ENCODE measurements at places on chromosomes 6 and 20.

DNA sequence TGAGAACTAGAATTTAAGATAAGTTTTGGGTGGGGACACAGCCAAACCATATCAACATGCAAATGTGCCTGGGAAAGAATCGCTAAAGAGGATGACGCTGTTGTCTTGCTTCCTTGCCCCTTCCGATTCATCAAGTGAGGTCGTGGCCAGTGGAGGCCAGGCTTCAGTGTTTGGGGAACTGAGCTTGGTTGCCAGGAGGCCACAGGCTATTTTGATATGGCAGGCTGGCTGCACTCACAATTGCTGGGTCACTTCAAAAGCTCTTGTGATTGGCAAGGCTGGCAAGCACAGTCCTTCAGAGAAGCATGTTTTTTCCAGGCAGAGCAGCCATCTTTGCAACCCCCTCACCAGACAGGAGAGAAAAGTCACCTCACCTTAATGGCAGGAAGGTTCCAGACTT lies 45.8 kb downstream of the SAMD5 start:
- no peak for DNase-seq

DNA sequence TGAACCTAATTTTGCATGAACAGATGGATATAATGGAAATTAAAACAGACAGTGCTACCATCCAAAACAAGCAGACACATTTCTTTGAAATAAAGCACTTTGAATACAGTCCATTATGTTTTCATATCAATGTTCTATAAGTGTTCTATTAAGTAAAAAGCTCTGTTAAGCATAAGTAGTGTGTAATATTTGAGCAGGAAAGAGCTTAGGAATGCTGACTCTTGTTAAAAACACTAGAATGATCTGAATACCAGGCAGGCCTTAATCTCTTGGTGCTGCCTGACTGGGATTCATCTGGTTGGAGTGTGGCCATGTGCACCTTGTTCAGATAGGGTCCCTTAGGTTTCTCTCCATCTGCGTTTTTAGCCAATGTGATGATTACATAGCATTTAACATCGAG lies 130.9 kb downstream of the KIF6 start:
- no peak for DNase-seq

DNA sequence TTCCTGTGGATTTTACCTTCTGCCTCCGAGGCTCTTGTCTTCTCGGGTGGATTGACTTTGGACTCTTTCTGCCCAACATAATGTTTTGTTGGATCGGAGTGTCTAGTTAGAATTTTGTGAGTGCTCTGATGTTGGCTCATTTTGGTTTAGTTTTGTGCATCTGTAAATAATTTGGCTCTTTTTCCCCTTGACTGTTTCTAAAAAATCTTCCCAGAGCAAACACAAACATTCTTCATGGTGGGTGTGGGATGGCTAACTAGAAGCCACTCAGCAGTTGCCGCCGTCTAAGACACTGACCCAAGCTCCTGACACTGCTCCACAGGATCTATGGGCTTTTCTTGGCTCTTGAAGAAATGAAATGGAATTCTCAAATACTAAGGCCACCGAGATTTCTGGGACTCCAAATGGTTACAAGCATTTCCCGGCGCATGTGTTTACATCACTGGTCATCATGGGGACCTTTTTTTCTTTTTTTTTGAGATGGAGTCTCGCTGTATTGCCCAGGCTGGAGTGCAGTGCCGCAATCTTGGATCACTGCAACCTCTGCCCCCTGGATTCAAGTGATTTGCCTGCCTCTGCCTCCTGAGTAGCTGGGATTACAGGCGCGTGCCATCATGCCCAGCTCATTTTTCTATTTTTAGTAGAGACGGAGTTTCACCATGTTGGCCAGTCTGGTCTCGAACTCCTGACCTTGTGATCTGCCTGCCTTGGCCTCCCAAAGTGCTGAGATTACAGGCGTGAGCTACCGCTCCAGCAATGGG lies 92.0 kb upstream of the FRMD1 start:
- DNase-seq: no peak

- peak; percentile 94 for DNase-seq
Observed at GRCh38 chr6:16723826-16724225, 37.4 kb downstream of the ATXN1 start.

GRCh38 chr6:2522521-2522920 lies 228.2 kb downstream of the MYLK4 start:
- DNase-seq: no peak

DNA sequence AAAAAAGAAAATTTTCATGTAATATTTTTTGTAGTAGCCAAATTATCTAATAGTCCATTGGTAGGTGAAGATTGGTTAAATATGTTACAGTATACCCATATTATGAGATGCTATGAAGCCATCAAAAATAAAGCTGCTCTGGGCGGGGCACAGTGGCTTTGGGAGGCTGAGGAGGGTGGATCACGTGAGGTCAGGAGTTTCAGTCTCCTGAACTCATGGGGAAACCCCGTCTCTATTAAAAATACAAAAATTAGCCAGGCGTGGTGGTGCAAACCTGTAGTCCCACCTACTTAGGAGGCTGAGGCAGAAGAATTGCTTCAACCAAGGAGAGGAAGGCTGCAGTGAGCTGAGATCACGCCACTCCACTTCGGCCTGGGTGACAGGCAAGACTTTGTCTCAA lies 360.5 kb downstream of the KIF16B start:
- no peak for DNase-seq

DNA sequence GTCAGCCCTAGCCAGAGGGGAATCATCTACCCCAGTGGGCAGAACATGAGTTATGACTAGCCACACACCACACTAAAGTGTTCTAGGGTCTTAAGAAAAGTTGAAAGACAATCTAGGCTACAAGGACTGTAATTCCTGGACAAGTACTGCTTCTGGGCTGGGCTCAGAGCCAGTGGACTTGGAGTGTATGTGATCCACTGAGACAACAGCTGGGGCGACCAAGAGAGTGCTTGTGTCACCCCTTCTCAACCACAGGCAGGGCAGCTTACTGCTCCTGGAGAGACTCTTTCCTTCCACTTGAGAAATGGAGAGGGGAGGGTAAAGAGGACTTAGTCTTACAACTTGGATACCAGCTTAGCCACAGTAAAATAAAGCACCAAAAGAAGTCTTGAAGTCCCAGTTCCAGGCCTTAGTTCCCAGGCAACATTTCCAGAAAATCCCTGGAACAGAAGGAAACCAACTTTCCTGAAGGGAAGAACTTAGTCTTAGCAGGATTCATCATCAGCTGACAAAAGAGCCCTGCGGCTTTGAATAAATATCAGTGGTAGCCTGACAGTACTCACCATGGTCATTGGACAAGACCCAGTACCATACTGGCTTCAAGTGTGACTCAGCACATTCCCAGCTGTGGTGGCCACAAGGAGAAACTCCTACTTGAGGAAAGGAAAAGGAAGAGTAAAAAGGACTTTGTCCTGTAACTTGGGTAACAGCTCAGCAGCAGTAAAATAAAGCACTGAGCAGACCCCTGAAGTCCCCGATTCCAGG lies 355.1 kb upstream of the ADGRB3 start:
- DNase-seq: peak; percentile 1

DNA sequence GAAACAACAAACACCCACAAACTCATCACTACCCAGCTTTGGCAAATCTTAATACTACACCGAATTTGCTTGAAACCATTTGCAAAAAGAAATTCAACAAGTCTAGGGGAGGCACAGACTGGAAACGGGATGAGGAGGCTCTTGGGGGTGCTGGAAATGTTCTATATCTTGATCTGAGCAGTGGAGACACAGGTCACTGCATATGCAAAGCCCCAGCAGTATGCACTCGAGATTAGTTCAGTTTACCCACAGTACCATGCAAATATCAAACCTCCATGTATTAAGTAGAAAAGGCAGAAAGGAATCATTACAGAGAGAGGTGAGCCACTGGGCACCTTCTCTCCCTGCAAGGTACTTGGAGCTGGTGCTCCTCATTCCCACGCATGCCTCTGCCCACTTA lies 75.9 kb downstream of the PREX1 start:
- DNase-seq: no peak

- DNase-seq: no peak
Observed at GRCh38 chr6:25456249-25457040, 177.3 kb downstream of the CARMIL1 start.

- peak; percentile 22 for DNase-seq
Observed at GRCh38 chr6:168035098-168035660, 37.7 kb downstream of the KIF25 start.

GRCh38 chr6:24927985-24928745 lies 7.6 kb downstream of the RIPOR2 start:
- no peak for DNase-seq

GRCh38 chr6:100473182-100473581 lies 8.5 kb upstream of the SIM1 start:
- DNase-seq: no peak

DNA sequence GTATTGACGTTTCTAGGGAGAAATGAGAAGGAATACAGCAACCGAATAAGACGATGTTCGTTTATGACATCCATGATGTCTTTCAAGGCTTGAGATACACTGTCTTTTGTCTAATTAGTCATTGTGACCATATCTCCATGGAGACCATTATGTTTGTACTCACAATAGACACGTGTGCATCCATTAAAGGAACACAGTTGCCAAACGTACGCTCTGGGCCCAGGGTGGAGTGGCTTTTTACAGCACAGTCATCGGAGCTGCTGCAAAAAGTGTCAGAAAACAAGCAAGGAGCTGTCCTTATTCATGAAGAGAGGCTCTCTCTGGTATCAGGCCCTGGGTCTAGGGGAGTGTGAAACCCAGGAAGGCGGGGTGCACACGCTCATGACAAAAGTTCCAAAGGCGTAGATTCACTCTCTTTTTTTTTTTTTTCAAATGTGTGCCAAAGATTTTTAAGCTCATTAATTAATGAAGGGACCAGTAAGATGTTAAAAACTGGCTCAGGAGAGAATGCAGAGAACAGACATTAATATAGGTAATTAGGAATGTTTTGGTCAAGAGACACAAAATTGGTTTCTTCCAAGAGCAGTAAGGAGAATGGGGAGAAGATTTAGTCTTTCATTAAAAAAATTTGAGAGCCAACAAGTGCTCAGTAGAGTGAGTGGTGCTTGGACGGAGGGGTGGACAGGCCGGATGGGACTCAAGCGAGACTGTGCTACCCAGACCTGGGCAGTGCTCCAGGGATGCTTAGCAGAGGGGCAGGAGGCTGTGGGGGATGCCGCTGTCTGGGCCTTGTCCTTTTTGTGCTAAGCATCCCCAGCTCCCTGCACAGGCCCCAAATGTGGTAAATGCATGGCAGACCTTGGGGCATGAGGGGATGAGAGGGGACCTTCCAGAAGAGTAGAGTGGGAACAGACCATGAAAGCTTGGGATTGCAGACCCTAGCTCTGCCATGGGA lies 34.9 kb upstream of the GTSF1L start:
- no peak for DNase-seq

DNA sequence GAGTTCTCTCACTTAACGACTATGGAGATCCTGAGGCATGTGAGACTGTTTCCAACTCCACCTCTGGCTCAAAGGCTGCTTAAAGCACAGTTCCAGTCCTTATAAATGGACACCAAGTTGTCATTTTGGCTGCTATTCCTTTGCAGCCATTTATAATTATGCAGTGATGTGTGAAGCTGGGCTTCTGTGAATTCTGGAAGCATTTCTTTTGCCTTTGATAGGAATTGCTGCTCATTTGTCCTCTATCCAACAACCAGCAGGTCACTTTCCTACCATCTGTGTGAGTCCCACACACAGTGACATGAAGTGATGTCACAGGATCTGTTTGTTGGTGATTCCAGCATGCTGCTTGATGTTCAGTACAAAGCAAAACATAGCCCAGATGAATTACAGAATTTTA lies 28.5 kb upstream of the EFHC1 start:
- no peak for DNase-seq

DNA sequence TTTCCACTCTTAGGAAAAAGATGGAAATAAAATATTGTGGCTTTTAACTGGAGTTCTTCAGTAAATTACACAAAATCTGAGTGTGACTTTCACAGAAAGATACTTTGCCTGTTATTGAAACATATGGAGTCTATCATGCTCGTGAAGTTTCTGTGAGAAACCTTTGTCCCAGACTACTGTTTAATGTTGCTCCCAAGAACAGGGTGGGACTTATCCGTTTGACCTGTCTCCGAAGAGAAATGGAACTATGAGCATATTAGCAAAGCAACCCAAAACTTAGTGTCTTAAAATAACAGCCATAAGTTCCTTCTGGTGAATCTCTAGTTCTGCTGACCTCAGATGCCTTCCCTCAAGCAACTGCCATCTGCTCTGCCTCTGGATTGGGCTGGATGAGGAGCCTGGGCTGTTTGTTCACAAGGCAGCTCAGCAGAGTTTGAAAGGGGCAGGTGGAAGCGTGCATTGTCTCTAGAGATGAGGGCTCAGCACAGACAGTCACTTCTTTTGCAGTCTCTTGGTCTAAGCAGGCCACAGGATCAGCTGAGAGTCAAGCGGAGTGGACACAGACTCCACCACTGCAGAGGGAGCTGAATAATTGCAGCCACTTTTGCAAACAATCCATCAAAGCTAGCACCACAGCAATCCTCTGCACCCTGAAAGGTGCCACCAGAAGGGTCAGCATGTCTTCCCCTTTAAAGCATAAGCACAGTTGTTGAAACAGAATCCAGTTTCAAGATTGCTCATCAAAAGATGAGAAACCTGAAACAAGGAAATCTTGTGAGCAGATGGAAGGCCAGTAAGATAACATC lies 52.8 kb downstream of the MYB start:
- no peak for DNase-seq

GRCh38 chr20:38975539-38976120 lies 13.5 kb downstream of the DHX35 start:
- DNase-seq: no peak

DNA sequence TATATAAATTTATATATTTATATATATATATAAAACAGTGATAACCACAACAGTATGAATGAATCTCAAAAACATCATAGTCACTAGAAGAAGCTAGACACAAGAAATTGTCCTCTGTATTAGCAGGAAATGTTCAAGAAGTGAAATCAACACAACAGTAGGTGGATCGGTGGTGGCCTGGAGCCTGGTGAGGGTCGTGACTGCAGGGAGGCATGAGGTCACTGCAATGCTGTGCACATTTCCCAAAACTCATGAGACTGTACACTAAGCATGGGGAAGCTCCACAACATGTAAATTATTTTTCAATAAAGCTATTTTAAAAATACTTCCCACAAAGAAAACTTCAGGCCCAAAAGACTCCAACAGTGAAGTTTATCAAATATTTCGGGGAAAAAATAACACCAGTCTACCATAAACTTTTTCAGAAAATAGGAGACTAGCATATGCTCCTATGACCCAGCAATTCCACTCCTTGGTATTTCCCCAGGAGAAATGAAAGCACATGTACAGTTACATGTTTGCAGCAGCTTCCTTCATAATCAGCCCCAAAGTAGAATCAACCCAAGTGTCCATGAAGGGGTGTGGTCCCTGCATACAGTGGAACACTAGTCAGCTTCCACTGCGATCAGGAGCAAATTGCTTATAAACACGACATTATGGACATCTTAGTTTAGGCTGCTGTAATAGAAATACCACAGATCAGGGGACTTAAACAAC lies 144.2 kb downstream of the TBXT start:
- no peak for DNase-seq

Data from skeletal muscle cell (primary cell).